Activated T-cell treated with anti-CD3 and anti-CD28 coated beads for 1 hour (primary cell): ENCODE measurements at places on chromosomes 5 and 9.

DNA sequence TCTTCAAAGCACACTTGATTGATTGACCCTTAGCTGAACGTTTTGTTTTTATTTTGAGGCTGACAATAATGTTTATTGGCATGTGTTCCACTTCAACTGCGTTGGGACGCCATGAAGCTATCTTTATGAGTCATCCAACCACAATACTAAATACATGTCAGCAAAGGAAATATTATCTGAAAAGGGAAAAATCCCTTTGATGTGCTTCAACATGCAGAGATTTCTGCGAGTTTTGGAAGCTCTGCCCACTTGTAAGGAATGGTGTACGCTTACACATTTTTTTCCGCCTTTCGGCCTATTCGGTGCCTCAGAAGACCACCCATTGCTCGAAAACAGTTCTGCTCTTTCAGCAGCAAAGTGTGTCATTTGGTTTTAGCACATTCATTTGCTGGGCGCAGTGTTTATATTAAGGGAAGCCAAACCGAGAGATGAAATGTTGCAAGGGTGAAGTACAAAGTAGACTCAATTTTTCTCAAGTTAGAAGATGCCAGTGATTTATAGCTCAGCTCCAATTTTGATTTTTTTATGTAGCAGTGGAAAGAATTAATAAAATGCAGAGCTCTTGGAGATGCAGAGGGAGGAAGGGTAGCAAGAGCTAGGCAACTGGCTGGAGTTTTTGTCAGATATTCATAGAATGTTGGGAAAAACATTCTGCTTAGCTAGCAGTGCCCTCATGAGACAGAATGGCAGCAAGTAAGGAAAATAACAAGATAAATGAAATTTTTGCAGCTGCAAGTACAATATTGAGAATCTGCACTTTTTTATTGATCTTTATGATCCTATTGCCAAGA, 68.9 kb downstream of the PRDM6 start:
- no peak for DNase-seq

- DNase-seq: no peak
Observed at GRCh38 chr5:119274767-119275130, 81.1 kb upstream of the TNFAIP8 start.

DNA sequence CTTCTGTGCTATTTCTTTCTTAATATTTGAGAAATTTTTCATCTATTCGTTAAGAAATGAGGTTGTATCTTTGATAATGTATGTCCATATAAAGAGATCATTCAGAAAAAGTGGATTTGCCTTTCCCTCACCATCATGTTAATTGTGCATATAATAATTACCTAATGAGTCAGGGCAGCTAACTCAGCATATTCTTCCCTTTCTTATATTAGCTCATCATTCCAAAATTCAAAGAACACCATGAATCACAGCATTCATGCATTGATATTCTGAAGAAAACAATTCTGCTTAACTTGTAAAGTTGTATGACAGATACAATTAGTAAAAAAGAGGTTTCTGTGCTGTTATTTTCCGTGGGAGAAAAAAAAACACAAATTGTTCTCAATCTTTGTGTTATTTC, 630.6 kb downstream of the TLE1 start:
- DNase-seq: no peak

DNA sequence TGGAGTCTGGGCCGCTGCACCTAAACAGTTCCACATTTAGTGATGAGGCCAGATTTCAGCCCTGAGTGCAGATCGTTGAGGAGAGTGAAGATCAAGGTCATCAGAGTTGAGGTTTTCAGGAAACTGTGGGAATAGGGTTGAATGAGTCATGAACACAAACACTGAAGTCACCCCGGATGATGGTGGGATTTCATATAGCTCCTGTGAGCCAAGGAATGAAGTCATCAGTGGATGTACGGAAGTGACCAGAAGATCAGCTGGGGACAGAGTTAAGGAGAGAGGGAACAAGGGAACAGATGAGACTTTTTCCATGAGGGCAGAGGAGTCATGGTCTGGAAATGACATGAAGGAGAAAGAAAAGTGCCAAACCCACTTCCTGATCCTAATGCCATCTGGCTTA, 36.5 kb downstream of the PALM2AKAP2 start:
- DNase-seq: no peak

- no peak for DNase-seq
Observed at GRCh38 chr9:98678244-98678842, 30.4 kb downstream of the GABBR2 start.

- DNase-seq: no peak
Observed at GRCh38 chr5:31049936-31050704, 143.4 kb upstream of the CDH6 start.

- DNase-seq: no peak
Observed at GRCh38 chr5:56088967-56089829, 94.4 kb upstream of the IL6ST start.

- DNase-seq: no peak
Observed at GRCh38 chr5:146427619-146427997, 19.5 kb upstream of the TCERG1 start.

DNA sequence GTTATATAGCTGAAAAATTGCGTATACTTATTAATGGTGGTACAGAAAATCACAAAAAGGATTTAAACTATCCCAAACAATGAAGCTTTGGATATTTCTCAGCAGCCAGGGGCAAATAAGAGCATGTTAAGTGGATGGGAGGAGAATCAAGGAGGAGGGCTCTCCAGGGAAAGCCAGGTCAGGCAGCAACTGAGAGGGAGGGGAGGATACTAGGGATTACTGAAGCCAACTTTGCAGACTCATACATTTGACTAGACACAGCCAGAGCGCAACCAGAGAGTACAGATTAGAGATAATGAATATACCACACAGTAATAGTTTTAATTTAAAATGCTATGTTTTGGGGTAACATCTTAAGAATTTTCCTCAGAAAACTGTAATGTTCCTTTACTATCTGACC, 360.2 kb downstream of the HCN1 start:
- DNase-seq: no peak

DNA sequence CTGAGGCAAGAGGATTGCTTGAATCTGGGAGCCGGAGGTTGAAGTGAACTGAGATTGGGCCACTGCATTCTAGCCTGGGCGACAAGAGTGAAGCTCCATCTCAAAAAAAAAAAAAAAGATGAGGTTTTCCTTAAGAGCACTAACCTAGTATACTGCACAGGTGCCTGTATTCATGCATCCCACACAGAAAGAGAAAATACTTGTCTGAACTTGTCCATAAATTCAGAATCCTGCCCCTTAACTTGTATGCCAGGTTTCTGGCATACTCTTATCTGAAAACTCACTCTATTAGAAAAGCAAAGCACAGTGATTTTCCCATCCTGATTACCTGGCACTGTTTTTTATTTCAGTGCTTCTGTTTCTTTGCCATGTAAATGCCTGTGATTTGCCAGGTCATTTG, 125.3 kb upstream of the CDKN2B start:
- no peak for DNase-seq

DNA sequence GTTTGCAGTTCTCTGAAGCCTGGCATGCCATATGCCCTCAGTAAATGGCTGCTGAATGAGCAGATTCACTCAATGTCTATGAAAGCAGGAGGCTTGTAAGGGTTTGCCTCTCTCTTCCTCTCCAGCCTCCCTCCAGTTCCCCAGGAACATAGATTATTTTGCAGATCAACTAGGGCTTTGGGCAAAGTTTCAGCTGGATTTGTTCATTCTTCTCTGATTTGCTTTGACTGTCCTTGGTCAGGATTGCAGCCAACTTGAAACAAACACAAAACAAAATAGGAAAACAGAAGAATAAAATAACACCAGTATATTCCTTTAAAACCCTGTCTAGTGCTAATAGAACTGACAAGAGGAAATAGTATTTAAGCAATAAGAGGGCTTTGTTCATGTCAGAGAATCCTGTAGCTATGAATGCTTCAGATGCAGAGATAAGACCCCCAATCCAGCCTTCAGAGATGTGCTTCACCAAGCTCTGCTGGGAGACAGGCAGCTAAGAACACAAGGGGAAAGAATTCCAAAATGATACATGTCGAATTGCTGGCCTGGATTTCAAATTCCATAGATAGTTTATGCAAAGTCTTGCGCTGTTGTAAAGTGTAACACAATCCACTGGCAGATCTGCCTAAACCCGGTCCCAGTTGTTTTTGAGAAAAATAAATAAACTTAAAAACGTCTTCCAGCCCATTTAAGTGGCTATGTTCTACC, 174.3 kb downstream of the PAPPA start:
- no peak for DNase-seq

GRCh38 chr5:168443533-168443932, 42.7 kb upstream of the RARS1 start:
- no peak for DNase-seq

DNA sequence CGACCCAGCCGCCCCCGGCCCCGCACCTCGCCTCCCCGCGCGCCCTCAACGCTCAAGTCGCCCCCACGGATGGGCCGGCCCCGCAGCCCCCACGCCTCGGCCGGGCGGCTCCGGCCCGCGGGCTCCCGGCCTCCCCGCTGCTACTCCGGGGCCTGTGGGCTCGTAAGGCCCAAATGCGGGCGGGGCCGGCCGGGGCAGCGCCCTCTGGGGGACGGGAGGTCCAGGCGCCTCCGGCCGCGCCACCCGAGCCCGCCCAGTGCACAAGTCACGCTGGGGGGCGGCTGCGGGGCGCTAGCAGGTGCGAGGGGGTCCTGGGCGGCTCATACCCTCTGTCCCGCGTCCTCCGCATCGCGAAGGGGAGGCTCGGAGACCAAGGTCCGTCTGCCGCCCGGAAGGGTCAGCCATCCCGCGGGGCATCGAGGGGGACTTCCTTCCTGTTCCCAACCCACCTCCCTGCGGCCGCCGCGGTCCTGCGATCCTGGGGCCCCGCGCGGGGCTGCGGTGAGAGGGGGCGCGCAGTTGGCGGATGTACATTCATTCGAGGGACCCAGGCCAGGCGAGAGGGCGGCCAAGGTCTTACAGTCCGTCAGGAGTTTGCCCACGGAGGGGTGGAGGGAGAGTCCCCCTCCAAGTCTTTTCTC, at the start of gene CIZ1:
CIZ1 (minus strand) TSS at position 167 of the 641 bp plus-strand sequence. CDS start 715 bp downstream, outside the sequence.
- DNase-seq: peak; percentile 68

DNA sequence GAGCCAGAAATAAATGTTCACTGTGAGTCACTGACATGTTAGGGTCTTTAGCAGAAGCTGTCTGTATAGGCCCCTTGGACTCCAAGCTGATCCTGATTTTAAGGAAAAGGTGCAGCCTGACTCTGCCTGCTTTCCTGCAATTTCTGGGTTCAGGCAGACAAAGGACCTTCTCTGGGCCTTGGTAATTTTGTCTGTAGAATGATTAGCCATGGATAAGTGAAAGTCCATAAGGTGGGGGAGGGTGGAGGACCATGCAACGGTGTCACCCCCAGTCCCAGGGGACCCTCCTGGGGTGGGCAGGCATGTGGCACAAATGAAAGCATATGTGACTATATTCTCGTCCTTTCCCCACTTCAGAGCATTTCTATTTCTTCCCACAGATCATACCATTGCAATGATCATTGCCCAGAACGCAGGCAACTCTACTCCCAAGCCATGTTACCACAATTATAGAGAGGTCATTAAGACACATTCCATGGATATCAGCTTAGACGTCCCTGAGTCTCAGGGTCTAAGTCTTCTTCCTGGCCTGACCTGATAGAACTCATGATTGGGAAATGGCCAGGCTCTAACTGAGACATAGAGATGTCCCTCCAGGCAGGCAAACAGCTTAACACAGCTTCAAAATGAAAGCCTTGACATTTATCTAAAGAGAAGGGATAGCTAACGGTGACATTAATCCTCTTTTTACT, 157.9 kb upstream of the ALDH1B1 start:
- no peak for DNase-seq
